ENCODE measurements at places on chromosomes 6 and 20.

GRCh38 chr6:166554316-166554715, 32.2 kb downstream of the RAMACL start:
- DNase-seq, result no peak

GRCh38 chr6:80331974-80332373, 225.5 kb downstream of the BCKDHB start:
- DNase-seq, result no peak

- DNase-seq, result no peak
Measured at GRCh38 chr6:25511376-25511775, 140.6 kb upstream of the SCGN start.

GRCh38 chr20:49995586-49995985, 12.8 kb downstream of the SNAI1 start:
- DNase-seq, result no peak

DNA sequence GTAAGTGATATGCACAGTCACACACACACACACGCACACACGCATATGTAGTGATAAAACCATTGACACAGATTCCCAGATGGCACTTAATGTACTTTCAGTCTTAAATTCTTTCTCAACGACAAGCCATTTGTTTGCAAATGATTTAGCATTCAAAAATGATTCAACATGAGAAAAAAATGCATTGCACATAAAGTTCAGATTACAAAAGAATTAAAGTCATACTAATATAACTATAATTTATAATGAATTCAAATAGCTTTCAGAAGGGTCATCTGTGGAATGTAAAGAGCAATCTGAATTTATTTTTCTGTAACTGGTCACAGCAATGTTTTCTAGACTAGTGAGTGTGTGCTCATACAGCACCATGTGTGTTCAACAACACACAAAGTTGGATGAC, 521.6 kb upstream of the ZNF337 start:
- DNase-seq, result no peak

DNA sequence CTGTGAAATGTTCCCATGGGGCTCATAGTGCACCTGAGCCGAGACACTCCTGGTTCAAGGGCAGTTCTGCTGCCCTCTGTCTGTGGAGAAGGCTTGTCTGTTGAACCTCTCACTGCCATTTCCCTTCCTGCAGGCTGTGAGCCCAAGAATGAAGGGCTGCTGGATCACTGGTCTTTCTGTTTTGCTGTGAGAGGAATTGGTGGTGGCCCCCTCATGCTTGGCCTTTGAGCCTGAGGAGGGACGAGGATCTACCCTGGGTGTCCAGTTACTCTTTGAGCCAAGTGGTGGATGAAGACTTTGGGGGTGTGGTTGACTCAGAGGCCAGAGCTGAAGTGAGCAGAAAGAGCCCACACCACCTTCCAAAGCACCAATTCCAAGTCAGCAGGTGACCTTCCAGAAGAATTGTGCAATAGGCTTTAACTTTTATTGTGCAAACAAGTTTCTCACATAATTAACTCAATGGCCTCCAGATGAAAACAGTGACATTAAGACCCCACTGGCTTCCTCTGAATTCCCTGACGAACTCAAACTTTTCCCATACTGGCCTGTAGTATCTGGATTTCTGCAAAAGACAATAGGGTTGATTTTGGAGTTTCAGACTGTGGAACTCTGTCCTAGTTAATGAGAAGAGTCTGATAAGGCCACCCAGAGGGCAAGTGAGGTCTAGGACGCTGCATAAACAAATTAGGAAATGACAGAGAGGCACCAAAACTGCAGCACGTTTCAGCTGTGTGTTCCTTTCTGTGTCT, 101.5 kb downstream of the PHACTR3 start:
- DNase-seq, result no peak

DNA sequence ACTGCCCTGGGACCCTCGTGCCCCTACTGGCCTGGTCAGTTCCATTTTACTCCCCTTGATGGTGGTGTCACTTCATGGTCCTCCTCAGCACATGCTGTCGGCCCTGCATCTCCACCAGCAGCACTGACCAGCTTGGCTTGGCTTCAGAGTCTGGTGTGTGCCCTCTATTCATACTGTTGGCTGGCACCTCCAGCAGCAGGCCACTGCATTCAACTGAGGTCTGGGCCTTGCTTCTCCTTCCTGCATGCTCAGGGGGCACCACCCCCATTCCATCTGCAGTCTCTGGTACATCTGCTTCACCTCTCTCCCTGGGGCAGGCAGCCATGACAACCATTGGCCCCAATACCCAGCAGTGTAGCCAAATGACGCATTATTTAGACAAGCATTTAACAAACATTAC, 155.9 kb downstream of the SLC24A3 start:
- DNase-seq, result no peak

GRCh38 chr20:15654208-15654649, 919.0 kb downstream of the KIF16B start:
- DNase-seq, result peak; percentile 51

- peak; percentile 28 for DNase-seq
Measured at GRCh38 chr20:32582659-32583580, 2.2 kb downstream of the NOL4L start.

- no peak for DNase-seq
Measured at GRCh38 chr6:149122850-149123821, 194.4 kb upstream of the TAB2 start.

DNA sequence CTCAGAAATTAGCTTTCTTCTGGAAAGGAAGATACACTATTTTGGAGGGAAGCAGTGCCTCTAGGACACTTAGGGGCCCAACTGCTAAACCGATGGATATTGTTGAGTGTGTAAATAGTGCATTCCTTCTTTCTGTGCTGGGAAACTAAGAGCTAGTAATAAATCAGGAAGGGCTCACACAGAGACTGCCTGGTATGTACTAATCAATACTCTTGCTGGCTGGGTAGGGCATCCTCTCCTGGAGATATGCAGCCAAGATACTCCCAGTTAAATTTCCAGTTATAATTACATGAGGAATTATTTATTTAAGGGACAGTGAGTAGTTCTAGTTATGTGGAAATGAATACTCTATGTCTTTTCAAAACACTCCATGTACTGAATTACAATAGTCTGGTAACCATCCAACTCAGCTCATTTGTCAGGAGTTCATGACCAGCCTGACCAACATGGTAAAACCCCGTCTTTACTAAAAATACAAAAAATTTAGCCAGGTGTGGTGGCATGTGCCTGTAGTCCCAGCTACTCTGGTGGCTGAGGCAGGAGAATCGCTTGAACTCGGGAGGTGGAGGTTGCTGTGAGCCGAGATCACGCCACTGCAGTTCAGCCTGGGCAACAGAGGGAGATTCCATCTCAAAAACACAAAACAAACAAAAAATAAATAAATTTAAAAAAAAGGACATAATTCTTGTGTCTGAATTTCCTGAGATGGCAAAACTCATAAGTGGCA, 100.0 kb downstream of the OR2B2 start:
- no peak for DNase-seq

DNA sequence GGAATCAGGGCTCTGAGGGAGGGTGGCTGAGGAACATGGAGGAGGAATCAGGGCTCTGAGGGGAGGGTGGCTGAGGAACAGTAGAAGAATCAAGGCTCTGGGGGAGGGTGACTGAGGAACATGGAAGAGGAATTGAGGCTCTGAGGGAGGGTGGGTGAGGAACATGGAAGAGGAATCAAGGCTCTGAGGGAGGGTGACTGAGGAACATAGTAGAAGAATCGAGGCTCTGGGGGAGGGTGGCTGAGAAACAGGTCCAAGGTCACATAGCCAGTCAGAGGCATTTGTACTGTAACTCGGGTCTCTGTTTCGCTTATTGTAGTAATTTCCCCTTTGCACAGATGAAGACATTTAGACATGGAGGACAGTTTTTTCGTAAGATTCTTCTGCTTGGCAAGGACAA, 164.8 kb downstream of the SOBP start:
- no peak for DNase-seq

DNA sequence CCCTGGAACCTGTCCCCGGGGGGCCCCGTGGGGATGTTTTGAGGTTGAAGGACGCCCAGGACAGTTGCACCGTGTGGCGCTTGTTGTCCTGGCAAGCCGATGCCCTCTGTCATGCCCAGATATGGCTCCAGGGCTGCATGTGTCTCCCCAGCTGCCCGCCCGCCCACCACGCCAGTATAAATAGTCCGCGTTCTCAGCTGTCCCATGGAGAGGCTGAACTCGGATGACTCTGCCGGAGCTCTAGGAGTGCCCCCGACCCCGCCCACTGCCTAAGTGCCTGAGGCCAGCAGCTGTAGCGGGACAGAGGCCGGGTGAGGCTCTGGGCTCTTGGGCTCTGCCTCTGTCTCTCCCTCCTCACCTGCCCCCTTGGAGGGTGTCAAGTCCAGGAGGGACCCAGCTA, 83.0 kb upstream of the GATA5 start:
- no peak for DNase-seq

GRCh38 chr6:44539701-44540355, 152.3 kb downstream of the CDC5L start:
- DNase-seq, result no peak

All from iris pigment epithelial cell (primary cell).